NCI-H446 treated with DMSO at 0.1 percent for 48 hours (cell line): ENCODE measurements at places on chromosomes 3 and 15.

DNA sequence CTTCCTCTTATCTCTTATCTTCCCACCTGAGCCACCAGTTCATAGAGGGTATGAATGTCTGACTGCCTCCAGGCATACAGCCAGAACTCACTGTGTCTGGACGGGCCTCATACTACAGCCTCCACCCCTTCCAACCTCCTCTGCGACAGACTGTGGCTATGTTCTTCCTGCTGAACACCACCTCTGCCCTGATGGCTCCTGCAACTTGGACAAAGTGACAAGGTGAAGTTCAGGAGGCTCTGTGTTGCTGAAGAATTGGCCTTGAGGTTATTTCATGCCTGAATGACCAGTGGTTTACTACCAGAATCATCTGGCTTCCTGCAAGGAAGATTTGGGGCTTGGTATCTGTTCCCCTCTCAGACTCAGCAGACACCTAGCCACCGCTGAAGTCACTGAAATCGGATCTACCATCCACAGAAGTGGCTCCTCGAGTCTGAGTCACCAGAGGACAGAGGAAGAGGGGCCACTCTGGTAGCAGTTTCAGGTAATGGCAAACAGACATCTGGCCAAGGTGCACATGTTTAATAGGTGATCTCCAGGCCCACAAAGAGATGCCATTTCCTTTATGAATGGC is 14.2 kb upstream of the ULK3 start:
- DNase-seq = no peak

DNA sequence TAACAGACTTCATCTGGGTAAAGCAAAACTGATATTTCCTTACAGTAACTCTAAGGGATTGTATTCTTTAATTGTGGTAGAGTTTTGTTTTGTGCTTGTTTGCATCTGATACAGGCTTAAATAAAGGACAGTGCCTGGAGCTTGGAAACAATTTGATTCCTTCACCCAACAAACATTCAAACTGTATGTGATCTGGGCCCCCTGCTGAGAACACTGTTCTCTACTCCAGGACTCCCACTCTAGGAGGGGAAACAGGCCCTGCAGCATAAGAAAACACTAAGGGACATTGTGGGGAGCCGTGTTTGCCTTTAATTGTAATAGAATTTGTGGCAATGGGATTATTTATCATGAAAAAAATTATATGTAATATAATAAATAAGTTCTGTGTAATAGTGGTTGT is 56.9 kb downstream of the CTDSPL start:
- DNase-seq = no peak

GRCh38 chr3:4223777-4224176 is 79.4 kb upstream of the SETMAR start:
- no peak for DNase-seq

GRCh38 chr15:32679298-32679690 is 37.8 kb downstream of the SCG5 start:
- DNase-seq = no peak

GRCh38 chr15:48427960-48428547 is 96.8 kb downstream of the DUT start:
- peak; percentile 51 for DNase-seq

- no peak for DNase-seq
Measured at GRCh38 chr15:70060993-70061305, 36.8 kb downstream of the TLE3 start.

DNA sequence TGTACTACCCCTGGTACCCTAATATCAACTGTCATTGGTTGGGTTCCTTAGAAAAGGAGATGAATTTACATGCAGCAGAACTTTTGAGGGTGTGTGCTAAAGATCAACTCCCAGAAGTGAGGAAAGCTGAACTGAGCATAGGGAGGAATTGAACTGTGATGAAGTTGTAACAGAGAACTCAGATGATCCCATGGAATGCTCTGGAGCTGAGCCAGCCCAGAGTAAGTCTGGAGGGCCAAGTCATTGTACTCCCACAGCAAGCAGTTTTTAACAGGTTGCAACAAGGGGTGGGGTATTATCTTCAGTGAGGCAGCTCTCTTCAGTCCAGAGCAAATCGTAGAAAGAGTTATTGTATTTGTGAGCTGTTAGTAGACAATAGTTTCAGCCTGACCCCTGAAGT is 572.3 kb downstream of the PYDC2 start:
- no peak for DNase-seq
